Right ventricle myocardium inferior (tissue), 1 donor: ENCODE measurements at places on chromosomes 5 and 9. TPM values are rescaled to one million over a fixed set of nuclear protein-coding genes. Genes with fewer than 3 reads are reported as not detected.

DNA sequence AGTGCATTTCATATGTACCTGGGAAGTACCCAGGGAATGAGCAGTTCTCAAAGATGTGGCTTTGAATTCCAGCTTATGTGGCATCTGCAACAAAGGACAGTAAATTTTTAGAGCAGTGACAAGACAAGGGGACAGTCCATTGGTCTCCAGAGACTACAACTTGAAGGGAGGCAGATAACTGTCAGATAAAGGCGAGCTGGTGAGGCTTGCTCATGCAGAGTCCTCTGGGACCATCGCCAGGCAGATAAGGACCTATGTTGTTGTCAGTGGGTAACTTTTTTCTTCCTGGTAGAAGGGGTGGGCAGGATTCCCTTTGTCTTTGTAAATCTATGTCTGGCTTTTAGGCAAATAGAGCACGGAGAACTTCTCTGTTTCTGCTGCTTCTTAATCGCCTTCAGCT is 120.2 kb downstream of the ICE1 start:
- DNase-seq, result no peak

Gene BRINP1
- 0.35 TPM for total RNA-seq

Gene HCN1
- total RNA-seq, result not detected

DNA sequence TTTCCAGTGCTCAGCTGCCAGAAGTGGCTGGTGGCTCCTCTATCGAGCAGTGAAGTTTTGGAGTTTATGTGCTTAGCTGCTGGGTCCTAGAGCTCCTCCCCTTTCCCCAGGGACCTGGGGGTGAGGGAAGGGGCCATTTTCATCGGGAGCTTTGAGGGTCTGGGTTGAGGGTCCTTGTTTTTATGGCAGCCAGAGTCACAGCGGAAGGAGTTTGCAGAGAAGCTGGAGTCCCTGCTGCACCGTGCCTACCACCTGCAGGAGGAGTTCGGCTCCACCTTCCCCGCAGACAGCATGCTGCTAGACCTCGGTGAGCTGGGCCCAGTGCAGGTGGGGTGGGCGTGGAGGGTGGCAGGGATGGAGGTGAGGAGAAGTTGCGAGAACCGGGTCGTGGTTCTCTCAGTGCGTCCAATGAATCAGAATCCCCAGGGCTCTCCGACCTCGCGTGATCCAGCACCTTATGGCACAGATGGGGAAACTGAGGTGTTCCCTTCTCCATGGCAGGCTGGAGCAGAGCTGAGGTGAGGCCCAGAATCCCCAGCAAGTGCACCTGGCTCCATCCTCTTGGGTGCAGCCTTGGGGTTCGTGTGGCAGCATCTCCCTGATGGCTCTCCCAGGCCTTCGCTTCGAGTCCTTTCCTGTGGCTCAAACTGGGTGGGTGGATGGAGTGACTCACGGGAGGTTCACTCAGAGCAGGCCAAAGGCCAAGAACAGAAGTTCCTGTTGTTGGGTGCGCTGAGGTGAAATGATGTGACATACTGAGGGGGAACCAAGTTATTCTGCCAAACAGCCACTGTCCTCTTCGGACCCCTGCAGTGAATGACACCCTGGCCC is 21.7 kb upstream of the DOLPP1 start:
- DNase-seq, result no peak

Gene HMCN2
- 5.7 TPM for total RNA-seq

Gene CHSY3
- total RNA-seq, result 0.57 TPM

DNA sequence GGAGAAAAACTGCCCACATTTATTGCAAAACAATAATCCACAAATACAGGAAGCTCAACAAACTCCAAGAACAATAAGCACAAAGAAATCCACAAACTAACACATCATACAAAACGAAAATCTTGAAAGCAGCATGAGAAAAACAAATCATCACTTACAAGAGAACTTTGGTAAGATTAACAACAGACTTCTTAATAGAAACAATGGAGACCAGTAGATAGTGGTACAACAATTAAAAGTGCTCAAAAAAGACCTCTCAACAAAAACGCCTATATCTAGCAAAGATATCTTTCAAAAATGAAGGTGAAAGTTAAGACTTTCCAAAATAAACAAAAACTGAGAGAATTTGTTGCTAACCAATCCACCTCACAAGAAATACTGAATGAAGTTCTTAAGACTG is 38.4 kb downstream of the CDKL3 start:
- no peak for DNase-seq

Gene PCDHGA9
- total RNA-seq, result 4.2 TPM

Gene LEAP2
- 1.1 TPM for total RNA-seq

Gene TMEM167A
- 53.9 TPM for total RNA-seq

GRCh38 chr9:20582150-20582549 is 40.1 kb downstream of the MLLT3 start:
- DNase-seq, result no peak

- DNase-seq, result no peak
These were observed 33.9 kb upstream of the GLIS3 start for GRCh38 chr9:4333787-4334186.

- DNase-seq, result no peak
These were observed 81.8 kb upstream of the HRH2 start for GRCh38 chr5:175576096-175576495.

DNA sequence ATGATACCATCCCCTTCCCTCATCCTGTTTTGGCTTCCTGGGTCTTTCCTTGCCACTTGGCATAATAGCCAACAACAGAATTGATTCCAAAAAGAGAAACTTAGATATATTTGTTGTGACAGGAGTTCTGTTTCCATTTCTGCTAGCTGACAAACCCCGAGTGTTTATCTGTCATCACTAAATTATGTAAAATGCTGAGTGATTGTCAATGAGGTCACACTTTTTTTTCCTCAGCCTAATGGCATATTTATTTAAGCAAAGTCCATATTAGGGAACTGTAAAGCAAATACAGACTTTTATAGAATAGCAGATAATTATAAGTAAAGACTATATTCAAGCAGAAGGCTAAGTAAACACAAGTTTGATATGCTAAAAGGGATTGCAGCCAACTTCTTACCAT is 64.0 kb downstream of the RGS7BP start:
- DNase-seq, result no peak

GRCh38 chr5:40404613-40405012 is 275.1 kb upstream of the PTGER4 start:
- no peak for DNase-seq

DNA sequence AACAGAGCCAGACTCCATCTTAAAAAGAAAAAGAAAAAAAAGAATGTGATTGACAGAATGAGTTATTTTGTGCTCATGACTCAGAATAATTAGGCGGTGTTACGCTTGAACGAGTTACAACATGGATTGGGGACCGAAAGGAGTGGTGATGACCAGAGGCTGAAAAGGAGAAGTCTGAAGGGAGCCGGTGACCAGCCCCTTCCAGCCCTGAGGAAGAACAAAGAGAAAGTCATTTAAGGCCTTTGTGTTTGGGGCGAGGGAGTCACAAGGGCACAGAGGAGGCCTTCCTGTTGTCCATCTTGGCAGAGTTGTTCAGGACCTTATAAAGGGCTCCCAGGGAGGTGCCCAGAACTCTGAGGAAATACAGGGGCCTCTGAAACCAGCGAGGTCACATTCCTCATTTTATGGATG is 131.6 kb downstream of the GOLPH3 start:
- no peak for DNase-seq

- DNase-seq, result no peak
These were observed 69.0 kb downstream of the ALDH1A1 start for GRCh38 chr9:72883875-72884274.

GRCh38 chr5:178839319-178839704 is 20.4 kb upstream of the ZNF354B start:
- no peak for DNase-seq

DNA sequence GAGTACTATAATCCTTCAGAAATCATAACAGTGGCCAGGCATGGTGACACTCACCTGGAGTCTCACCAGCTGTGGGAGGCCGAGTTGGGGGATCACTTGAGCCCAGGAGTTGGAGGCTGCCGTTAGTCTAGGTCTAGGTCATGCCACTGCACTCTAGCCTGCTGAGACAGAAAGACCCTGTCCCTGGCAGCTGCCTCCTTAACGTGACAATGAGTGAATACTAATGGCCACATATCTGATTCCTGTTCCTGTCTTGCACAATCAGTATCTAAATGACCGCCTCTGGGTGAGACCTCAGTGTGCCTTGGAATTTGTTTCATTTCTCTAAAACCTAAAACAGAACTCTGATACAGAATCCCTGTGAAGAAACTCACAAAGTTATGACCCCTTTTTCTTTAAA is 131.0 kb upstream of the DAB2 start:
- DNase-seq, result no peak

Gene SPINK7
- not detected for total RNA-seq
